Nephron progenitor cell (in vitro differentiated cells): ENCODE measurements at places on chromosomes 7 and 10.

DNA sequence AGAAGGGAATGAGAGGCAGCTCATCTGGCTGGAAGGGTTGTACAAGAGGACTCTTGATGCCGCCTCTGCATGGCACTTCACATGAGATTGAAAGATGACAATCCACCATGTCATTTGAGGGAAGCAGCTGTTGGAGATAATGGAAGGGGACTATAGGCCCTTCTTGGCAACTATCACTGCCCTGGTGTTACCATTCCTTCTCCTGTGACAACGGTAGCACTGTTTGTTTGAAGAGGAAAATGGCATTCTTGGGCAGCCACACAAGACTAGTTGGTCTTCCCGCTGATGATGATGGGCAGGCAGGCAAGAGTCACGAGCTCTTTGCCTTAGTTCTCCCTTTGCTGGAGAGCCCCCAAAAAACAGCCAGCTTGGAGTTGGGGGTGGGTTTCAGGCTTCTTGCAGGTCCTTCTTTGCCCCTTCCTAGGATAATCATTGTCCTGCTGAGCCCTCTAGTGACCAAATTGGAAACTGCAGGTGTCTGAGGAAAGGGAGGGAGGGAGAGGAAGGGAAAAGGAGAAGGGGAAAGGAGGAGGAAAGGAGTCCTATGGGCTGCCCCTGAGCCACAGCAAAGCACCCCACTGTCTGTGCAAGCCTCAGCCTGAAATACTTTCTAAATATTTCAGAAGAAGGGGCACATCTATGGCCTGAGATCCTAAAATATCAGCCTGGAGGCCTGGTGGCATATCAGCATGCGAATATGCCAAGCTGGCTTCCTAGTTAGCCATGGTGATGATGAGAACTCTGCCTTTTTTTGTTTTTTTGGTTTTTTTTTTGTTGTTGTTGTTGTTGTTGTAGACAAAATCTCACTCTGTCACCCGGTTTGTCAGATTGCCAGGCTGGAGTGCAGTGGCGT, 165.6 kb upstream of the KMT2E start:
- no peak overlapping the region for H3K27ac ChIP-seq
- peaks cover 20% of the 10 kb centered on the region for H3K27me3 ChIP-seq
- H3K4me1 ChIP-seq, result no peaks in the 10 kb centered on the region
- peak; percentile 84 for DNase-seq
- H3K36me3 ChIP-seq, result no peaks in the 10 kb centered on the region
- no peak overlapping the region for H3K4me3 ChIP-seq

DNA sequence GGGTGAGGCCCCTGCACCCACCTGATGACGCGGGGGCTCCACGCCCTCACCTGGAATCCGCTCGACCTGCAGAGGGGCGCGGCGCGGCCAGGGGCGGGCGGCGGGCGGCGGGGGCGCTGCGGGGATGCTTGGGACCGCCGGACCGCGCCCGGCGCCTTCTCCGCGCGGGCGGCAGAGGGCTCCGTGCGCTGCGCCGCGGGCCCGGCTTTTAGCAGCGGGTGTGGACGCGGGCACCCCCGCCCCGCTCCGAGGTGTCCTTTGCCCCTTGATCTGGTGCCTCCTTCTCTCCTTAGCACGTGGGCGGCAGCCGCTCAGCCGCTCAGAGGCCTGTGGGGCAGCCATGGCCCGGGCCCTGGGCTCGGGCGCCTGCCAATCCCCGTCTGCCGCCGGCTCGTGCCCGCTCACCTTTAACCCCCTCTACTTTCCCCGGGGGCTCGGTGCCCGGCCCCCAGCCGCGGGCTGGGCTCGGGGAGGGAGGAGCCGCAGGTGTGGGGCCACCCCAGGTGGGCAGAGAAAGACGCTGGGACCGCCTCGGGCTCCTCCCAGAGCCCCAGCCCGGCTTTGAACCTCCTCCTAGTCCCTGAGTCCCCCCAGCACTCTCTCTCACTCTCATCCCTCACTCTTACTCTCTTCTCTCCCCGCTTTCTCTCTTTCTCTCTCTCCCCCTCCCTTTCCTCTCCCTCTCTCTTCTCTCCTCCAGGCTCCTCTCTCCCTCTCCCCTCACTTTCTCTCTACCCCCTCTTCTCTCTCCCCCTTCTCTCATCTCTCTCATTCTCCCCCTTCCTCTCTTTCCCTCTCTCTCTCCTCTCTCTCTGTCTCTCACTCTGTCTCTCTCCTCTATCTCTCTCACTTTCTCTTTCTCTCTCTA, 19.7 kb upstream of the VPS37D start:
- H3K27ac ChIP-seq, result no peak overlapping the region
- H3K36me3 ChIP-seq, result no peaks in the 10 kb centered on the region
- H3K27me3 ChIP-seq, result peaks cover 90% of the 10 kb centered on the region
- H3K4me1 ChIP-seq, result peaks cover 17% of the 10 kb centered on the region
- H3K4me3 ChIP-seq, result peak overlapping the region; percentile 78
- peak; percentile 49 for DNase-seq

- H3K4me1 ChIP-seq, result peaks cover 54% of the 10 kb centered on the region
- peaks cover under 1% of the 10 kb centered on the region for H3K27me3 ChIP-seq
- no peak overlapping the region for H3K4me3 ChIP-seq
- peak overlapping the region; percentile 82 for H3K27ac ChIP-seq
- peaks cover 26% of the 10 kb centered on the region for H3K36me3 ChIP-seq
These were observed 75.3 kb downstream of the GLI3 start for GRCh38 chr7:42161719-42162118.

GRCh38 chr10:108894402-108895301, 1028.7 kb downstream of the XPNPEP1 start:
- H3K27ac ChIP-seq, result no peak overlapping the region
- no peak overlapping the region for H3K4me3 ChIP-seq
- H3K36me3 ChIP-seq, result no peaks in the 10 kb centered on the region

GRCh38 chr10:126781450-126782216, 111.1 kb upstream of the C10orf90 start:
- no peak for DNase-seq
- H3K36me3 ChIP-seq, result no peaks in the 10 kb centered on the region
- peaks cover 5% of the 10 kb centered on the region for H3K4me1 ChIP-seq
- no peaks in the 10 kb centered on the region for H3K27me3 ChIP-seq
- H3K27ac ChIP-seq, result no peak overlapping the region

- peak overlapping the region; percentile 12 for H3K27ac ChIP-seq
- H3K4me3 ChIP-seq, result no peak overlapping the region
- peaks cover 6% of the 10 kb centered on the region for H3K4me1 ChIP-seq
- peaks cover 52% of the 10 kb centered on the region for H3K36me3 ChIP-seq
- H3K27me3 ChIP-seq, result no peaks in the 10 kb centered on the region
- DNase-seq, result no peak
These were observed 44.3 kb downstream of the SMURF1 start for GRCh38 chr7:99099499-99100077.

- H3K36me3 ChIP-seq, result peaks cover 9% of the 10 kb centered on the region
- H3K4me1 ChIP-seq, result no peaks in the 10 kb centered on the region
- no peak overlapping the region for H3K27ac ChIP-seq
These were observed 27.0 kb upstream of the FZD8 start for GRCh38 chr10:35668865-35669650.
